ENCODE measurements at places on chromosomes 6 and 20.
A peak's percentile ranks its signal among the peaks of the same experiment; 100 is the strongest.

DNA sequence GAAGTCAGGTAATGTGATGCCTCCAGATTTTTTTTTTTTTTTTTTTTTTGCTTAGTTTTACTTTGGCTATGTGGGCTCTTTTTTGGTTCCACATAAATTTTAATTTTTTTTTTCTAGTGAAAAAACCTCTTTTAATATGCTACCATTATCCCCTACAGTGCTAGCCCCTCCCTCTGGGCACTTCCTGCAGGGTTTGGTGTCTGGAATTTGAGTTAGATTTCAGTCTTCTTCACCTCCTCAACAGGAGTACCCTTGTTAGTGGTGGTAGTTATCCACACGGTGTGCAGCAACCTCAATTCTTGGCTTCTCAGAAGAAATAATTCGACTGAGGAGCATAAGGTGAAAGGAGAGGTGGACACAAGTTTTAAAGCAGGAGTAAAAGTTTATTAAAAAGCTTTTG is 128.8 kb upstream of the SYNCRIP start:
- no peak for DNase-seq

DNA sequence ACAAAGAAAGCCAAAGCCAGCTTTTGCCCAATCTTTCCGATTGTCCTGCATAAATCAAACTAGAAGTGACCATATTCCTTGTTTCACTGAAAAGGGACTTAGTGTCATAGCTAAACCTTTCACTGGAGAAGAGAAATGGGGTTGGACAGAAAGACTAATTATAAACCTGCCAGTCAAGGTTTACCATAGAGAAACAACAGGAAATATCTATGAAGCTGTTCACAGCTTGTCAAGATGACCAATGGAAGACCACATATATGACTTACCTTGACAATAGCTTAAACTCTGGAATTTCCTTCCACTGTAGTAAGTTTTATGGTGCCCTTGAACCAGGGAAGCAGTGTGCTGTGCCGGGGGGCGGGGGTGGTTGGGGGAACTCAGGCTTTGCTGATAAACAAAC is 107.7 kb upstream of the PHACTR1 start:
- DNase-seq: no peak

GRCh38 chr6:26179675-26180074 is 92.4 kb downstream of the HFE start:
- no peak for DNase-seq

DNA sequence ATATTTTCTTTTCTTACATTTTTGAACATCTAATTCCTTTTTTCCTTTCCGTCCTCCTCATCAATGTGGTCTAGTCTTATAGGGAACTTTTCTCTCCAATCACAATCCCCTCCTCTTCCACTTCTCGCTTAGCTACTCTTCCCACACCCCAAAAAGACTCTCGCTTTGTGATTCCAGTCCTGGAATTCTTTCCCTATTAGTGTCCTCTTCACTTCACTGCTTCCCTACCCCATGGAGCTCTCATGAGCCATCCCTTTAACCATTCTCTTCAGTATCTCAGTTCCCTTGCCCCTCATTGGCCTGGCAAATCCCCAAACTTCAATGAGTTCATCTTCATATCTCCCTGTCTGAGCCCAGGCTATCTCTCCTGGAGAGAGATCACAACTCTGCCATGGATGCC is 55.3 kb upstream of the CEP85L start:
- no peak for DNase-seq

DNA sequence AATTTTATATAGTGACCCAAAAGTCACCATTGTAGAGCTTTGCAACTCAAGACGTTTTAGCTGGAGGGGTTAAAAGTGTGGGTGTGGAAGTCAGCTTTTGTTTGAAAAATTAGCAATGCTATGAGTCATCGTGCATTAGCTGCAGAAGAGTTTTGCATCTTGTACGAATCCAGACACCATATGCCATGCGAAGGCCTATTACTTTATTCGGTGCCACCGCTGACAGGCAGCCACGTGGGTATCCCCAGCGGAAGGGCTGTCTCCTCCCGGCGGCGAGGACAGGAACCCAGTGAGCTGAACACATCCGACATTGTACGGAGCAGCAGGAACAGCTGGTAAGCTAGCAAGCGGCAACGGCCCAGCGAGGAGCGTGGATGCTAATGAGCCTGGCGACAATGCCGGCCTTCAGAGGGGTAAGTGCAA is 84.4 kb downstream of the INSM1 start:
- peak; percentile 10 for DNase-seq

- DNase-seq: no peak
Measured at GRCh38 chr6:123009059-123009458, 13.0 kb downstream of the CLVS2 start.

DNA sequence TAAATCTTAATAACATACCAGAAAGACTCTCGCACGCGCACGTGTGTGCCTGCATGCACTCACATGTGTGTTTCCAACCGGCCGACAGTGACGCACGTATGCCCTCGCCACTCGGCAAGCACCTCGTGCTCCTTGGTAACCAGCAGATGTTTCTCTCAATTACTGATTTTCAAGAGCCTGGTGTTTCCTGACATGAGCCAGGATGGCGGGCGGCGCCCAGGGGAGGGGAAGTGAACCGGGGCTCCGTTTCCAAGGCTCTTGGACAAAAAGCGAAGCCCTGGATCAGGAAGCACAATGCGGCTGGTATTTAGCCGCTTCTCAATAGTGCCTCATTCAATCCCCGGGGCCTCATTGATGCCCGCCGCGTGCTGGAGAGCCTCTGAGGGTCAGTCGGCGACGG is 37.7 kb downstream of the PMEPA1 start:
- no peak for DNase-seq

- no peak for DNase-seq
Measured at GRCh38 chr20:2804852-2805688, 4.6 kb upstream of the CPXM1 start.

DNA sequence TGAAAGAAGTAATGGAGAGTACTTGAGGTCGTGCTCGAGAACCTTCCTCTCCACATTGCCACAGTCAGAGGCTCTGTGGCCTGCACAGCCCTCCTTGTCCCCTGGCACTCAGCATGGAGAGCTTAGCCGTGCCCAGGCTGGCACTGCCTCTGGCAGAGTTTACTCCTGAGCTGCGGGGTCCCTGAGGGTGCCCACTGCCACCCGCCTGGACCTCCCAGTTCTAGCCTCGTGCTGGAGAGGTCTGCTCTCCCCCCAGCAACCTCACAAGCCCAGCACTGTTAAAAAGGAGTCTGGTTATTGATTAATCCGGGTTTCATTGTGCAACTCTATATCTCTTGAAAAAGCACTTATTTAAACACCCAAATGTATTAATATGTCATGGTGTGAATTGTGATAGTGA is 226.8 kb downstream of the TMEM242 start:
- DNase-seq: no peak

- no peak for DNase-seq
Measured at GRCh38 chr6:122839906-122840305, 50.8 kb downstream of the SMPDL3A start.

DNA sequence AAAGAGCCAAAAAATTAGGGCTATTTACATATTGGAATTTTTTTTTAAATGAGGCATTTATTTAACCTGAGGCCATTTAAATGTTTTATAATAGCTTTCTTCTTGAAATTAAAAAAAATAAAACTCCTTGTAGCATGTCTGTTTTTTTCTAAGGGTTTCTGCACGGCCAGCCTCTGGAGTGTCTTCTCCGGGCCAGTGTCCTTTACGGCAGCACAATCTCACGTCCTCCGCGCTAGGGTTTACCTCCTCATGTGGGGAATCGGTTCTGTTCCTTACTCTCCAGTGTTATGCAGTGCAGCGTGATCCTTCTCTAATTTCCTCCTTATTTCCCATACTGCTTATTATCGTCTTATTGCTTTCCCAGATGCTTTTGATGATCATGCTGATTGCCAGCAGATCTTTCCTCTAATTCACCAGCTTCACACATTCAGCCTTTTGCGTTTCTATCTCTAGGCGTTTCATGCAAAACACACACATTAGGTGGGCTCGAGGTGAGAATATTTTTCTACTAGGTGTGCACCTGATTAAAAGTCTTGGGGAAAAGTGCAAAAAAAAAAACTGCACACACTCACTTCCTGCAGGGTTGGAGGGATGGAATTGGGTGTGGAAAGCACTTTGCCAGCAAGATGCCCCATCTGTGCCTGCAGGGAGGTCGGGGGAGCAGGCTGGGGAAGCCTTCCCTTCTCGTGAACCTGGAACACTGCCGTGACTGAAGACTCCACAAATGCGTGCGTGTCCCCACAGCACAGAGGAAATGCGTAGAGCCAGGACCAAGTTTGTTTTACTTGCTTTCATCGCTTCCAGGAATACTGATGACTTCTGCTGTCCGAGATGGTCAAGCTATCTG is 56.1 kb downstream of the PSMG4 start:
- DNase-seq: no peak

DNA sequence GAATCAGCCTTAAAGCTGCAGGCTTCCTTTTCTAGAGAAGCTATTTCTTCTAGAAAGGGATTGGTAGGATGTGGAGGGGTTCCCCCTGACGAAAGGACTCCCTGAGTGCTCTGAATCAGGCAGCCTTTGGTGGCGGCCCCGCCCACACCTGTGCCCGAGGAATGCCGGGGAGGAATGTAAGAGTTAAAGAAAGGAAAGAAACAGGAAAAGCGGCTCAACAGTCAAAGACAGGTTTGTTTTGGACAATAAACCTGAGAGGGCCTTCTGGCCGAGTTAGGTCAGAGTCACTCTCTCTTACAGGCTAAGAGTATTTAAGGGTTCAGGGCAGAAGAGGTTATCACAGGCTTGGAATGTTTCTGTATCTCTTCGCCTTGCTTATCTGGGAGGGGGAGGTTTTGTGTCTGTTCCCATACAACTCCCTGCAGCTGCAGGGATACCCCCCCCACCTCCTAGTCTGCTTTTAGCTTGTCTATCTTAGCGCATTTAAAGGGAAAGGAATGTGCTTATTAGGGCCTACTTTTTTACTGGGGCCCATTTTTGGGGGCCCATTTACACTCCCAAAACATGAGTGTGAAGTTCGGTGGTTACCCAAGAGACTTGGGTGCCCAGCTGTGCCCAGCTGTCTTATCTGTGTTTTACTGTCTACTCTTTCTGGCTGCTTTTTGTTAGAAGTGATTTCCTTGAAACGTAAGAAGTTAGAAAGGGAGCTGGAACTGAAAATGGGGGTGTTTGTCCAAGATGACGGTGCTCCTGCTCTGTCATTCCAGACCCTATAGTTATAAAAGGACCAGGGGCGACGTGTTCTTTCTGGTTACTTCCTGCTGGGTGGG is 32.8 kb downstream of the DYNLT1 start:
- no peak for DNase-seq

GRCh38 chr6:47924001-47924400 is 142.2 kb downstream of the OPN5 start:
- DNase-seq: no peak

DNA sequence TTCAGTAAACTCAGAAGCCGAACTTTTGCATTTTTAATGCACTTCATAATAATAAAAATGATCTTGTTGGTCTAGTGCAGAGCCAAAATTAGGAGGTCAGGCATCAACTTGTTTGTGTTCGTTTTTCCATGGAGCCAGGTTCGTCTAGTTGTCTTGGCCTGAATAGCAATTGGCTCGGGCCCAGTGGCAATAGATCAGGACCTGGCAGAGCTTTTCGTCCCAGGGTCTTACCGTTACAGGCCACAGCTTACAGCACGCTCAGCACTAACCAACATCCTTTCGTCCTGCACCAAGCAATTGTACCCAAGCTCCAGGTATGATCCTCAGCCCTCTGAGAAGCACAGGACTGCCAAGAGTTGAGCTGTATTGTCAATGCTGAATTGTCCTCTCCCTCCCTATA is 240.5 kb upstream of the PLN start:
- no peak for DNase-seq

DNA sequence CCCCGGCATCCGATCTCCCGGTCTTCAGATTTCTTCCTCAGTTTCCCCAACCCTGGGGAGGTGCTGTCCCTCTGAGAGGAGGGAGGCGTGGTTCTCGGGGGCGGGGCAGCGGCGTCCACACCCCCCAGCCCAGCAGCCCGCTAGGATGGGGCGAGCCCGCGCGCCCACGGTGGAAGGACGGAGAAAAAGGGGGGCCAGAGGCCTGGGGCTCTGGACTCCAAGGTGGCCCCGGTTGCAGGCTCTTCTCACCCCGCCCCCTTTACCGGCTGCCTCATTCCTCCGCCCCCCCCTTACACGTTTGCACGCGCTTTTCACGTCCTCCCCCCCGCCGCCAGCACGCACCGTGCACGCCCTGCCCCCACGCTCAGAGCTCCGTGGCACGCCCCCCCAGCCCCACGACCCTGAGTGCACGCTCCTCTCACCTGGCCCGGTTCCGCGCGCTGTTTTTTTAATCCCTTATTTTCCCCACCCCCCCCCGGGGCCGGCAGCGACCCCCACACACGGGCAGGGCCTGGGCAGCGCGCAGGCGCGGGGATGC is 402 bp downstream of the ZBTB12 start:
- peak; percentile 60 for DNase-seq

DNA sequence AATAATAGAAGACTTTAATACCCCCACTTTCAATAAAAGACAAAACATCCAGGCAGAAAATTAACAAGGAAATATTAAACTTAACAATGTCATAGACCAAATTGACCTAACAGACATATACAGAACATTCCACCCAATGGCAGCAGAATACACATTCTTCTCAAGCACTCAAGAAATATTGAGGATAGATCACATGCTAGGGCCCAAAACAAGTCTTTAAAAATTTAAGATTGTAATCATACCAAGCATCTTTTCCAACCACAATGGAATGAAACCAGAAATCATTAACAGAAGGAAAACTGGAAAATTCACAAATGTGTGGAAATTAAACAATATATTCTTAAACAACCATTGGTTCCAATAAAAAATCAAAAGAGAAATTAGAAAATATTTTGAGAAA is 161.0 kb downstream of the COL12A1 start:
- DNase-seq: no peak

- DNase-seq: no peak
Measured at GRCh38 chr20:48667889-48668413, 159.8 kb downstream of the PREX1 start.

- DNase-seq: no peak
Measured at GRCh38 chr20:30286157-30286556, 971.3 kb upstream of the DEFB115 start.

DNA sequence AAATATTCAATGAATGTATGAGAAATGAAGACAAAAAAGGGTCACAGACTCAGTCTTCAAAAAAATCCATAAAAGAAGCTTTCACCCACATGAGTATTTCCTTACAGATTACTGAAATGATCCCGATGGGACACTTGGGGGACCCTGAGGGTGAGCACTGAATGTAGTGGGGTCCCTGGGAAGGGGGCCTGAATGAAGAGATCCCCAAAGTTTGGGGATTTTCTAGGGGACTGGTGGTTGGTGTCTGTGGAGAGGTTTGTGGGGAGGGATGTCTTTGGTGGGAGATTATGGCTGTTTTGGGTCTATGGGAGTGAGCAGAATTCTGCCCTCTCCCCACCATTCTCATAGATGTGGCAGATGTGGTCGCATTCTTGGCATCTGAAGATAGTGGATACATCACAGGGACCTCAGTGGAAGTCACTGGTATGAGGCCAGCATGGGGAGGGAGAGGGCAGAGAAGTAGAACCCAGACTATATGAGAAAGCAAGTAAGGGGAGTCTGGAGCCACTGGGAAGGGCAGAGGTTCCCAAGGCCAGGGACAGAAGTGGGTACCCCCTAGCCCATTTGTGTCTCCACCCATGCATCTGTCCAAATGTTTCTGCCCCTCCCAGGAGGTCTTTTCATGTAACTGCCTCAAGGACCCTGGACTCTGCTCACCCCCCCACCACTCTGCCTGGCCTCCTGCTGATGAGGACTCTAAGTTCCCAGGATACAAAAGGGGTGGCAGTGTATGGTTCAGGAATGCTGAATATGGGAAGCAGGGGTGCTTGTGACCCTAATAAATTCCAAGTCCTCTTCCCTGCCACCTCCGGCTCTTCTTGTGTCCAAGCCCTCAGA is 1.8 kb downstream of the HSD17B8 start:
- no peak for DNase-seq

Measured in activated CD4-positive, CD25-positive, alpha-beta regulatory T cell (primary cell).